CD4-positive, CD25-positive, alpha-beta regulatory T cell (primary cell): ENCODE measurements at places on chromosomes 6 and 20. TPM values are rescaled to one million over a fixed set of nuclear protein-coding genes. Genes with fewer than 3 reads are reported as not detected.
A peak's percentile ranks its signal among the peaks of the same experiment; 100 is the strongest.

The AHI1 gene
- total RNA-seq: 12.9 TPM

The C4A gene
- total RNA-seq: 4.0 TPM

The ANKRD66 gene
- not detected for total RNA-seq

The CYP39A1 gene
- not detected for total RNA-seq

The SNAP91 gene
- not detected for total RNA-seq

GRCh38 chr20:58597249-58597891 lies 53.7 kb upstream of the STX16 start:
- H3K27ac ChIP-seq: no peak overlapping the region
- DNase-seq: no peak
- no peaks in the 10 kb centered on the region for H3K36me3 ChIP-seq
- no peaks in the 10 kb centered on the region for H3K27me3 ChIP-seq

- H3K4me3 ChIP-seq: no peak overlapping the region
- H3K27ac ChIP-seq: no peak overlapping the region
- no peaks in the 10 kb centered on the region for H3K27me3 ChIP-seq
- H3K4me1 ChIP-seq: peaks cover 4% of the 10 kb centered on the region
- H3K36me3 ChIP-seq: no peaks in the 10 kb centered on the region
Measured at GRCh38 chr20:48908656-48909319, 12.7 kb upstream of the ARFGEF2 start.

DNA sequence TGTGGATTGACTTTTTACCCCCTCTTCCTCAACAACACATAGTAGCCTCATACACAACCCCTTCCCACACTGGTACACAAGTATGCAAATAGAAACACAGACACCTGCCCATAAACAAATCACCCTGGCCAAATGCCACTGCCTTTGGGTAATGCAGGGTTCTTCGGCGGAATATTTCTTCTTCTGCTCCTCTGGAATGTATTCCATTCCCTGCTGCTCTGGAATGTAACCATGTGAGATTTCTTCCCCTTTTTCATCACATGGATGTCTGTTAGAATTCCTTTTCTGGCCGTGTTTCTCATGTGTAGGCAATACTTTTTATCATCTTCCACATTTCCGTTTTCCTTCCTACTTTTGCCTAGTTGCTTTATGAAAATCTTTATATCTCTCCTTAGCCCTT lies 76.1 kb upstream of the TPD52L1 start:
- no peak overlapping the region for H3K4me3 ChIP-seq
- H3K27ac ChIP-seq: no peak overlapping the region
- no peaks in the 10 kb centered on the region for H3K36me3 ChIP-seq
- no peak for DNase-seq
- H3K27me3 ChIP-seq: no peaks in the 10 kb centered on the region

DNA sequence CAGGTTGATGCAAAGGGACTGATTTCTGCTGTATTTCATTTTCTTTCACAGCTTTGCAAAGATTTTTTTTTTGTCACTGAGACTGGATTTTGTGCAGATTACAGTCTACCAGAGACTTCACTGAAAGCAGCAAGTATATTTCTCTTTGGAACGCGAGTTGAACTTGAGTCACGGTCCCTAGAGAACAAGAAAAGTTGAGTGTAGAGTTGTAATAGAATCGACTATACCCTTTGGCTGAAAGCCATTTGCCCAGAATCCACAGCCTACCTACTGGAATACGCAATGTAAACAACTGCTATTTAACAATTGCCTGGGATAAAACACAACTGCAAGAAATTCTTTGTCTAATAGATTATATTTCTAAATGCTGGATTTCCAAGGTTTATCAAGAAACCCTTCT lies 520.6 kb downstream of the HDGFL1 start:
- no peak overlapping the region for H3K4me3 ChIP-seq
- H3K27me3 ChIP-seq: no peaks in the 10 kb centered on the region
- H3K36me3 ChIP-seq: no peaks in the 10 kb centered on the region

DNA sequence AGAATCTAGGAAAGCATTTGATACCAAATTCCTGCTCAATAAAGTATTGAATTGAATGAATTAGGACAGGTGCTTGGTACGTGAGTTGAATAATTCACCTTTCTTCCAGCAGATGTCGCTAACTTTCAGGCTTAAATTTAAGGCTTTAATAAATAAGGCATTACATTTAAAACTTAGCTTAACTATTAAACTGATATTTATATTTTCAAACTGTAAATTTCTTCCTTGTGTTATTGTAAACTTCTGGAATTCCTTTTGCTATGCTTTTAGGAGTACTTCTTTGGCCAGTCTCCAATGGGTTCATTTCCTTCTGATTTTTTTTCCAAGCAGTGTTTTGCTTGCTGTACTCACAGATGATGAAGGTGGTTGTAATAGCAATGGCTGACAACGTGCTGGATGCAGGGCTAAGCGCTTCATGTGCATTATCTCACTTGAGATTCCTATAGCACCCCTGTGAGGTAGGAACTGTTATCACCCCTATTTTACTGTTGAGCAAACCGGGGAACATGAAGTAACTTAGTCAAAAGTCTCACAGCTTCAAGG lies 71.3 kb upstream of the SLC2A12 start:
- H3K4me1 ChIP-seq: no peaks in the 10 kb centered on the region
- DNase-seq: peak; percentile 71
- no peaks in the 10 kb centered on the region for H3K36me3 ChIP-seq
- no peak overlapping the region for H3K27ac ChIP-seq
- no peaks in the 10 kb centered on the region for H3K27me3 ChIP-seq
- H3K4me3 ChIP-seq: no peak overlapping the region
